ENCODE measurements at places on chromosomes 13 and 19.
A peak's percentile ranks its signal among the peaks of the same experiment; 100 is the strongest.

DNA sequence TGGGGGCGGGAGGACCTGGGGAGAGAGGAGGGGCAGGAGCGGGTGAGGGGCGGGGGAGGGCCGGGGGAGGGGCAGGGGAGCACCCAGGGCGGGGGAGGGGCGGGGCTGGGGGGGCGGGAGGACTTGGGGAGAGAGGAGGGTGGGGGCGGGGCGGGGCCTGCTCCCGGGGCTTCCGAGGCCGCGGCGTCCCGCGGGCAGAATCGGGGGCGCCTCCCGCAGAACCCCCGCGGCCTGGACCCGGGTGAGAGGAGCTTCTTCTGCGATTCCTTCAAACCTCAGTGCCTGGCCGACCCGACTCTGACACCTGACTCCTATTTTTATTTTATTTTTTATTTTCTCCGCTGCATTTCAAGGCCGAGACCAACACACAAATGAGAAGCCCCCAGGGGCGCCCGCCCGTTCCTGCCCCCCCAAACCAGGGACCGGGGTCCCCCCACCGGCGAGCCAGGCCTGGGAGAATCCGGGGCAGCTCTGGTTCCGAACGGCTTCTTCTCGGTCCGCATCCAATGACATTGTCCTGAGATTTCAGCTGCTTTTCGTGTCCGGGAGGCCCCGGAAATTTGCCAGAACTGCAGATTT lies 470 bp upstream of the GRTP1 start:
- no peak for DNase-seq

DNA sequence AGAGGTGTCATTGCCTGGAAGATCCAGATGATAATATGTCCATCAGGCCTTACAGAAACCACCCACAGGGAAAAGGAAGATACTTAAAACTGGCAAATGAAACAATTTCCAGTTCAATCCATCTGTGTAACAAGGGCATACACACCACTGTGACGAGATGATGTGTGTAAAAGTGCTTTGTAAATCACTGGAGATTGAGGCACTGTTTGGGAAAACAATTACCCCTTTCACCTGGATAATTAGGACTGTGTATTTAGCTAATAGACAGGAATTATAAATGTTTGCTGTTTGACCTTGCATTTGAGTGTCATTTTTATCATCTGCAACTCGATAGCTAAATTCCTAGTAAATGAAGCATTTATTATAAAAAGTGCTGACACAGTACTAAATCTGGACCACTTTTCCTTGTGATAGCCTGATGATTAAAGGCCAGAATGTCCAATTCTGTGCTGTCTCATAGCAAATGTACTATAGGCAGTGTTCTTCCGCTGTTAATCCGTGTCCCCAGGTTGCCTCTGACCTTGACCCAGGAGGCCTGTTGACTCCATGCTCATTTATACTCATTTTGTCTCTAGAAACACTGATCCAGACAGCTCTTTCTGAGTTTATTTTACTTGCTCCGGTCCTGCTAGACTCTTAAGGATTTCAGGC lies 105.8 kb downstream of the LACC1 start:
- no peak for DNase-seq

DNA sequence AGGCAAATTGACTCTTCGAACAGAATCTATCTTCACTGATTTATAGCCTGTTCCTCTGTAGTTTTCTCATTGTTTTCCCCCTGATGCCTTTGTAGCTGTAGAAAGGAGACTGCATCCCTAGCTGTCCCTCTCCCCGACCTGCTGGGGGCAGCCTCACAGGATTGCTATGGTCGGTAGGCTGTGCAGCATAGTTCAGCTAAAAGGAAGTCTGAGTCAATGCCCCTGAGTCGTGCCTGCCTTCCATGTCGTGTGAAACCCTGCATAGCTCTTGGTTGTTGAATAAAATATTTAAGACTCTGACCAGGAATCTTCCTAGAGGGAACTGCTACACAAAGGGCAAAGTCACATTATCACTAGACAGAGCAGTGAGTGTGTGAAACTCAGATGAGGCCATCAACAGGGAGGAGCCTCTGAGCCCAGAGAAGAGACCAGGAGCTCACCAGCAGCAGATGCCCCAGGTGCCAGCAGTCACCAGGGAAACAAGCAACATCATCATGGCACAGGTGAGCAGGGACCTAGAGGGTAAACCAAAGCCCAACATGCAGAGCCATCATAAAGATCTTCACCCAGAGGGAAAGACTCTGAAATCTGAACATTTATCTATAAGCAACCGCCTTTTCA lies 108.4 kb upstream of the NBEA start:
- DNase-seq = no peak

DNA sequence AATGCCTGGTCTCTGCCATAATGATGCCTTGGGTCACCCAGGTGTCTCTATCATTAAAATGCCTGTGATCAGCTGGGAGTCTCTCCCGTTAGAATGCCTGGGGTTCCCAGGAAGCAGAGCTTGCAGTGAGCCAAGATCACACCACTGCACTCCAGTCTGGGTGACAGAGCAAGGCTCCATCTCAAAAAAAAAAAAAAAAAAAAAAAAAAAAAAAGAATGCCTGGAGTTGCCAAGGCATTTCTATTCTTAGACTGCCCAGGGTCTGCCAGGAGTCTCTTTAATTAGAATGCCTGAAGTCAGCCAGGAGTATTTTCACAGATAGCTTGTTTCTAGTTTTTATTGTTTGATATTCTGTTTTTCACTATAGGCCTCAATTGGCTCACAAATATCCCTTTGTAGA lies 1552.5 kb downstream of the UQCRFS1 start:
- no peak for DNase-seq

- DNase-seq = no peak
Observed at GRCh38 chr13:43089912-43090498, 66.6 kb downstream of the DNAJC15 start.

DNA sequence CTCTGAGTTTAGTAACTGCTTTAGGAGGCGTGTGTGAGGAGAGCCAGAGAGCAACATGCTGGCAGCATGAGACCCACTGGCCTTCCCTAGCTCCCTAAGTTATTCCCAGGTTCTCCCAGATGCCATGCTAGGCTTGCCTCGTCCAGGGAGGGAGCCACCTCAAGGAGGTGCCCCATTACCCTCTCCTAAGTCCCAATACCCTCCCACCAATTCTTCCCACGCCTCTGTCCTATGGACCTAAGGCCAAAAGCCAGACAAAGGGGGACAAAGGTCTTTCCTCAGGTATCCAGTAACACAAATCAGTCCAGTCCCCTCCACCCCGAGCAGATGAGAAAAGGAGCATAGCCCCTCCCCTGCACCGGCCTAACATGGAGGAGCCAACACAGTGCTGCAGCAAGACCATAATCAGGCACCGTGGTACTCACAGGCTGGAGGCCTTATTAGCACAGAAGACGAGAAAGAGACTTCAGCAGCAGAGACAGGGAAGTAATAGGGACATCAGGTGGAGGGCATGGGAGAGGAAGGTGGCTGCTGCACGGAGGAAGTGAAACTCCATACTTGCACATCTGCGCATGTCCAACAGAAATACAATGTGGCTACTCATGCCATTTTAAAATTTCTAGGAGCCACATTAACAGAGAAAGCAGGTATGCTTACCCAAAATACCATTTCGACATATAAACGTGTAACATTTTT lies 46.3 kb downstream of the BRD4 start:
- no peak for DNase-seq

DNA sequence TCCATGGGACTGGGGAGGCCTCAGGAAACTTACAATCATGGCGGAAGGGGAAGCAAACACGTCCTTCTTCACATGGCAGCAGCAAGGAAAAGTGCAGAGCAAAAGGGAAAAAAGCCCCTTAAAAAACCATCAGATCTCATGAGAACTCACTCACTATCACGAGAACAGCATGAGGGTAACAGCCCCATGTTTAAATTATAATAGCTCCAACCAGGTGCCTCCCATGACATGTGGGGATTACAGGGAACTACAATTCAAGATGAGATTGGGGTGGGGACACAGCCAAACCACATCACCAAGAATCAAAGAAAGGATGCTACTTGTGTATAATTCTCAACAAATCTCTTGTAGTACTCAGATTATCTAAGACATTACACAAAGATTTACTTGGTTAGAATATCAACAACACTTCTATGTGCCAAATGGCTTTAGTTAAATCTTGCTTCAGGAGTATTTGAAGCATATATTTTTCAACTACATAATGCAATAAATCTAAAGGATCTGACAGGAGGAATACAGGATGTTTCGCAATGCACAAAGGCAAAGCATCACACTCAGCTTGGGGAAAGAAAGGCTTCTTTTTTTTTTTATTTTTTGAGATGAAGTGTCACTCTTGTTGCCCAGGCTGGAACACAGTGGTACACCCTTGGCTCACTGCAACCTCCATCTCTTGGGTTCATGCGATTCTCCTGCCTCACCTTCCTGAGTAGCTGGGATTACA lies 180.0 kb downstream of the LHFPL6 start:
- DNase-seq = no peak

- no peak for DNase-seq
Observed at GRCh38 chr13:93360021-93360420, 133.4 kb downstream of the GPC6 start.

- DNase-seq = no peak
Observed at GRCh38 chr19:9806803-9807202, 12.1 kb downstream of the FBXL12 start.

DNA sequence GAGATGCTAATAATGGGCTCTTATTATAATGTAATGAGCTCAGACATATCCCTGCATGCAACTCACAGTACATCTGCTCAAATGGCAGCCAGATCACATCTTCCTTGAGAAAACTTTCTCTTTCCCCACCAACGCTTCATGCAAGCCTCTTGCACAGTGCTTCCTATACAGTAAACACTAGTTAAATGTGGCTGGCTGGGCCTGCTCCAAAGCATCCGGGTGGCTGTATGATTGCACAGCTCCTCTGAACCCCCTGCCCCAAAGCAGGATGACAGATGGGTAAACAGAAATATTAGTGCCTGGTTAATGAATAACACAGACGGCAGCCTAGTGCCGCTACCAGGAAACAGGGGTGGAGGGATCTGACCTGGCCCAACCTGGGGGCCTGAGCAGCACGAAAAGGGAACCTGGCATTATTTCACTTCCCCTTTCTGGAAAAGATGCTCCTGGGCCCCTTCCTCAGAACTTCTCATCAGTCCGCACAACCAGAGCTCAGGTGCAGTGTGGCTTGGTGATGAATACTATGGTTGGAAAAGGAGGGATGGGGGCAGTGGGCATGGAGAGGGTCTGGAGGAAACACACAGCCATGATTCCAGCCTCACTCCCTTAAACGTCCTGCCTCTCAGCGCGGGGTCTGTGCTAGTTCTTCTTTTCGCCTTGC lies 10.8 kb downstream of the FFAR2 start:
- DNase-seq = no peak

GRCh38 chr13:114129649-114130062 lies 2.8 kb downstream of the RASA3 start:
- no peak for DNase-seq

DNA sequence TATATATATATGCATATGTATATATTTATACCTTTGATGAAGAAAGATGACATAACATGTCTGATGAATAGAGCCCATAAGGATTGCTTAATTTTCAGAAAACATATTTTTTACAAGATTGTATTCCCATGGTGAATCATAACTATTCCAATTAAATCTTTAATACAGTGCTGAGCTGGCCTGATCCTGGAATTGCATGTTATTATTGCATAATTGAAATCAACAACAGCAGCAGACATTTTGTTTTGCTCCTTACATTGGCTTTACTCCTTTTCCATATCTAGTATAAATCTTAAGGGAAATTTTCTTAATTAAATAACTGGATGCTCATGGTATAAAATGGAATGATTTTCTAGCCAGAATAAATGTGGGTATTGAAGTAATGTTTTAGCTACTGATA lies 22.0 kb downstream of the POSTN start:
- DNase-seq = no peak

DNA sequence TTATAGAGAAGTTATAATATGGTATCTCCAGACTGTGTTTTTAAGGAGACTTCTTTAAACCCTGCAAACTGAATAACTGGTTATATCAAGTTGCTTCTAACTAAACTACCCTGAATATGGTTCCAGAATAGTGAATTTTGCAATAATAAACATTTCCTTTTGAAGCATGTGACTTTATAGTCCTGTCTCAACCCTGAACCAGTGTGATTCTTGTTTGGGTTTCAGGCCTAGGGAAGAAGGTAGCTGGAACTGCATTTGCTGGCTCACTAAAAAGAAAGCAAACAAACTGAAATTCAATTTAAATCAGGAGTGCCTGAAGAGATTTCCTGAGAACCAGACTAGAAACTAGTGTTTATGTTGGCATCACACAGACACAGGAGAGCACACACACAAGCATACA lies 4.9 kb downstream of the ARHGEF7 start:
- DNase-seq = no peak

GRCh38 chr13:51844862-51845573 lies at the start of gene TMEM272:
Gene TMEM272, minus strand, starts transcription at chr13:51845177. Its CDS starts 6,647 bp downstream, at chr13:51838530.
- DNase-seq = peak; percentile 41
